ENCODE measurements at places on chromosomes 11 and 22. TPM values are rescaled to one million over a fixed set of nuclear protein-coding genes. Genes with fewer than 3 reads are reported as not detected.
A peak's percentile ranks its signal among the peaks of the same experiment; 100 is the strongest.

DNA sequence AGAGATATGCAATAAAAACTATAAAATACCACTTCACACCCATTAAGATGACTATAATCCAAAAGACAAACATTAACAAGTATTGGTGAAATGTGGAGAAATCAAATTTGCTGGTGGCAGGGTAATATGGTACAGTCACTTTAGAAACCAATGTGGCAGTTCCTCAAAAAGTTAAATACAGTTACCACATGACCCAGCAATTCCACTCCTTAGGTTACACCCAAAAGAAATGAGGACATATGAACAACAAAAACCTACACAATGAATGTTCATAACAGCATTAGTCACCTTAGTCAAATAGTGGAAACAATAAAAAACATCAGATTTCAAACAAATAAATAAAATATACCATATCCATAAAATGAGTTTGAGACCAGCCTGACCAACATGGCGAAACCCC lies 52.6 kb downstream of the RDX start:
- DNase-seq: no peak

- no peak for DNase-seq
Measured at GRCh38 chr22:25747245-25747944, 5.4 kb downstream of the MYO18B start.

DNA sequence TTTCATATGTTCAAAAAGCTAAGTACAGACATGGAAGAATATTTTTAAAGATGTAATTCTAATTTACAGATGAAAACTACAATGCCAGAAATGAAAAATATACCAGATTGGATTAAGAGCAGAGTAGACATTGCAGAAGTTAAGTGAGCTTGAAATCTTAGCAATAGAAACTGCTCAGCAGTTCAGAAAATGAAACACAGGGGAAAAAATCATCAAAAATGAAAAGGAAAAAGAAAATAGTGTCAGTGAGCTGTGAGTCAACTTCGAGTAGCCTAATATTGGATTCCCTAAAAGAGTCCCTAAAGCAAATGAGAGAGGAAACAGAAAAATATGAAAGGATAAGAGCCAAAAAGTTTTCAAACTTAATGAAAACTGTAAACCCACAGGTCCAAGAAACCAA lies 25.8 kb upstream of the IL10RA start:
- no peak for DNase-seq

Gene SLC22A25
- 0.11 TPM for polyA plus RNA-seq

DNA sequence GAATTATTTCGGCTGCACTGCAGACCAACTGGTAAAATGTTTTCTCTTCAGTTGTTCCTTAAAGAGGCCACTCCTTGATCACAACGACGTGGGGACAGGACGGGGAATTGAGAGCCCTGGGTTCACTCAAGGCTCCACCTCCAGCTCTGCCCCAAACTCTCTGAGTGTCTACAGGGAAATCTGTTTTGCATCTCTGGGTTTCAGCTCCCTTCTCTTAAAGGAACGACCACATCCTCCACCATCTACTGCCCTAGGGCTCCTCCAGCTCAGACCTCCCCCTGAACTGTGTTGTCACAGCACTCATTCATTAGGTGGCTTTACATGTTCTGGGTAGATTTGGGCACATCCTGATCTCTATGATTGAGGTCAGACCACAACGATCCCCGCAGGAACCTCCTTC lies 5.1 kb upstream of the PPFIA1 start:
- DNase-seq: no peak

Gene UCP3
- 4.5 TPM for polyA plus RNA-seq

GRCh38 chr11:1354125-1354938 lies 35.4 kb upstream of the BRSK2 start:
- DNase-seq: no peak

Gene ATG2A
- 14.2 TPM for polyA plus RNA-seq

Gene OR5A1
- 0.03 TPM for polyA plus RNA-seq

GRCh38 chr22:22702237-22703202 lies 58.1 kb downstream of the GGTLC2 start:
- no peak for DNase-seq

DNA sequence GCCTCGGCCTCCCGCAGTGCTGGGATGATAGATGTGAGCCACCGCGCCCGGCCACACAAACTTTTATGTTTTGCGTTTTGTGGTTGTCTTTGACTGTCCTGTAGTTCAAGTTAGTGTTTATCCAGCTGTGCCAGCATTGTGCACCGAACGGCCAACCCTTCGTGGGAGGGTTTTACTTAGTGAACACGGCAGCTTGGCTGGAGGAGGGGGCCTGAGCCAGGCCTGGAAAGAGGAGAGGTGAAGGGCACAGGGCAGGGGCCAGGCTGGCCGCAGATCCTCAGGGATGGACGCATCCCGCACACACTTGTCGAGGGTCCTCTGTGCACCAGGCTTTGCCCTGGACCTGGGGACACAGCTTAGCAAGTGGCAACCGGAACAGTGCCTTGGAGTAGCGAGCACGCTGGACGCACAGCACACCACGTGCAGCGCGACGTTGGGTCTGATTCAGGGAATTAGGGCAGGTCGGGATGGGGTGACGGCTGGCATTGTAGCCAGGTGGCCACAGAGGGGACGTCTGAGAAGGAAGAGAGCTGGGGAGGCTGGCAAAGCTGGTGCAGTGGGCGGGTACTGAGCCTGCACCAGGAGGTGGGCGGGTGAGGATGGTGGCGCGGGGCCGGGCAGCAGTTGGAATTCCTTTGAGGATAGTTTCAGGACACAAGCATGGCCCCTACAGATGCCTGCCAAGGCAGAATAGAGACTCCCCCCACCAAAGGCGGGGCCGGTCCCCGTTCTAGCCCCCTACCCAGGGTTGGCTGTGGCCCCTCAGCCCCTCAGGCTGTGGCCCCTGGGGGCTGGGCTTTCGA lies 13.4 kb downstream of the EPS8L2 start:
- DNase-seq: no peak

DNA sequence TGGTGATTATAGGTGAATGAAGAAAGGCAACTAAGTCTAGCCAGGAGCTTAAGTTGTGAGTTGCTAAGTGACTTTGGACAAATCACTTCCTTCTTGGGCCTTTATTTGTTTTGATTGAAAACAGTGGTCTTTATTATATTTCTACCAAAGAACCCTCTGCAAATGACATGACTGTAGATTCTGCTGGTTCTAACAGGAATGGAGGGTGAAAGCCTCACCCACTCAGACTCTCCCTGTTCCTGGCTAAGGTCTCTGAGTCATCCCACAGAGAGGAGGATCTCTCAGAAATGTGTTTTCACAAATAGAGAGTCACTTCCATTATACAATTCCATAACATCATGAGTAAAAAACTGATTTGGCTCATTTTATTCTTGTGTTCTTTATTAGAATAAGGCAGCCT lies 583.9 kb upstream of the LRRC4C start:
- DNase-seq: no peak

GRCh38 chr22:49377306-49377705 lies 450.4 kb downstream of the BRD1 start:
- no peak for DNase-seq

GRCh38 chr11:71425409-71425808 lies 22.8 kb downstream of the DHCR7 start:
- DNase-seq: no peak

DNA sequence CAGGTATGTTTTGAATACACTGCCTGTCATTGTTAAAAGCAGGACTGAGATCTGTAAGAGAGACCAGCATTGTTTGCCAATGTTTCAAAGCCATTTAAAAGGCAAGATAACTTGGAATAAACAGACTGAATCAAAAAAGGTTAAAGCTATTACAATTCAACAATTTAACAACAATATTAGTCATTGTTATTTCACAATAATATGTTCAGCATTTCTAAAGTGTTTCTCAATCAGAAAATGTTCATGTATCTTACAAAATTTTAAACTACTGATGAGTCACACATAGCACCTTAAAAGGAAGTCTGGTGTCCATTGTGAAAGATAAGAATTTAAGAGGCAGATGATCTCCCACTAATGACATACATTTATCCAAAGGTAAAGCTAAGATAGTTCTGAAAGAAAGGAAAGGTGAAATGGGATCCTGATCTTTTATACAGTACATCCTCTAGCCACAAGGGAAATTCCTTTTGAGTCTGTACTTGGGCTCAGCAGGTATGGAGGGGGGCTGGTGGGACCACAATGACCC lies 79.7 kb downstream of the MAML2 start:
- no peak for DNase-seq

- no peak for DNase-seq
Measured at GRCh38 chr22:22395245-22395644, 113.3 kb downstream of the ZNF280B start.

- DNase-seq: no peak
Measured at GRCh38 chr11:36412781-36413383, 97.2 kb downstream of the TRAF6 start.

Gene MMP27
- not detected for polyA plus RNA-seq

GRCh38 chr11:65205602-65205967 lies 23.9 kb downstream of the CAPN1 start:
- DNase-seq: no peak

Gene IL18
- polyA plus RNA-seq: 5.5 TPM

DNA sequence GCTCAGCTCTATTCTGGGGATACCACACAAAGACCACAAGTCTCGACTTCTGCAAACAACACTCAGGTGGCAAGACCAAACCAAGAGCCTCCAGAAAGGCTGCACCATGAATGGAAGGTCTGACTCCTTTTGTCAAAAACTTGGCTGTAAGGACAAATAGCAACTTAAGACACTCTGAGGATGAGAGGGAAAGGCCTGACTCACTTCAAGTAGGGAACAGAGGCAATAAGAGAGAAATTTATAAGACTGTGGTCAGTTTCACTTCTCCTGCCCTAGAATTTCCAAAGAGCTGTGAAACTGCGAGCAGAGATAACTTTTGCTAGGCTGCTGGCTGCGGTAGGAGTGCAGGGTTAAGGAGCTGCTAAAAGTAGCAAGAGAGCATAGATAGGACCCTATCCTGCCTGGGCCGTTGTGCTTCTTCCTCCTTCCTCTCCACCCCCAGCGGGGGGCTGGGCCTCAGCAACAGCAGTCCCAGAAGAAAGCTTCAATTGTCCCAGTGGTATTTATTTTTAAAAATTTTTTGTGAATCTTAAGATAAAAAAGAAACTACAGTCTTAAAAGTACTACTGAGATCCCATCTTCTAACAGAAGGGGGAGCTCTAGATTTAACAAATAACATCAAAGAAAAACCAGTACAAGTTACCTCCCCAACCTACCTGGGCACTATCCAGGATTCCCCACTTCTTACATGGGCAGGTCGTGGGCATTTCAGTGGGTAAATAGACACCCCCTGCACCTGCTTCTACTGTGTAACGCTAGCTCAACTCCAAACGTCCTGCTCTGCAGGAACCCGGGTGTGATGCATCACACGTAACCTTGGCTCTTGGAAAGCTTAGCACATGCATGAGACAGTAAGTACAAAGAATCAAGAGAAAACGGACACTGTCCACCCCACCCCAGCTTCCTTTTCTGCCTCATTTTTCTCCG lies 66.4 kb downstream of the SGSM3 start:
- peak; percentile 64 for DNase-seq

DNA sequence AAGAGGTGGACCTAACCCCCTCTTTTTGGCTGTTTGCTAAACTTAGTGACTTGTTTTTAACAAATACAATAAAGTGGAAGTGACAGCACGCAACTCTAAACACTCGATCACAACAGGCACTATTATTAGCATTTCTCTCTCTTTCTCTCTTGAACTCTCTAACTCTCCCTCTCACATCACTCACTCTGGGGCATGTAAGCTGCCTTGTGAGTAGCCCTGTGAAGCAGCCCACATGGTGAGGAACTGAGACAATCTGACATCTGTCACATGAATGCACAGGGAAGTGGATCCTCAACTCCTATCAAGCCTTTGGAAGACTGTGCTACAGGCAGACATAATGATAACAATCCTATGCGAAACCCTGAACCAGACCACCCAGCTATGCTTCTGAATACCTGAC lies 609.0 kb upstream of the CNTN5 start:
- DNase-seq: no peak

GRCh38 chr22:32661737-32662586 lies 139.5 kb upstream of the TIMP3 start:
- peak; percentile 37 for DNase-seq

Gene FOLR3
- polyA plus RNA-seq: 1.1 TPM

DNA sequence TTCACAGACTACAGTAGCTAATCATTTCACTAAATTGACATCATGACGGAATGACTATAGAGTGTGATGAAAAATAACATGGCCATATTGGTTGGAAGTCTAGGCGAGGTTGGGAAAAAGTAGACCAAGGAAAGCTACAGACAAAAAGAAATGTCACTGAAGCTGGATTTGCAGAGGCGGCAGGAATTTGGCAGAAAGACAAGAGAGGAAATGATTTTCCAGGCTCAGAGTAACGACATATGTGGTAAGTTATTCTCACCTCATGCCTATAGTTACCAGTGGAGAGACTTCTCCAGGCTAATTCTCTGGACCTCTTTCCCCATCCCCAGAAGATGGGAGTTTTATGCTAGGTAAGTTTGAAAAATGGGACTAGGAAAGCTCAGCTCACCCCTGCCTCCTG lies 1005.8 kb upstream of the CCDC90B start:
- peak; percentile 26 for DNase-seq
